ENCODE measurements at places on chromosomes 6 and 20.

GRCh38 chr6:37517411-37517812, 17.7 kb upstream of the CCDC167 start:
- peak; percentile 99 for DNase-seq

DNA sequence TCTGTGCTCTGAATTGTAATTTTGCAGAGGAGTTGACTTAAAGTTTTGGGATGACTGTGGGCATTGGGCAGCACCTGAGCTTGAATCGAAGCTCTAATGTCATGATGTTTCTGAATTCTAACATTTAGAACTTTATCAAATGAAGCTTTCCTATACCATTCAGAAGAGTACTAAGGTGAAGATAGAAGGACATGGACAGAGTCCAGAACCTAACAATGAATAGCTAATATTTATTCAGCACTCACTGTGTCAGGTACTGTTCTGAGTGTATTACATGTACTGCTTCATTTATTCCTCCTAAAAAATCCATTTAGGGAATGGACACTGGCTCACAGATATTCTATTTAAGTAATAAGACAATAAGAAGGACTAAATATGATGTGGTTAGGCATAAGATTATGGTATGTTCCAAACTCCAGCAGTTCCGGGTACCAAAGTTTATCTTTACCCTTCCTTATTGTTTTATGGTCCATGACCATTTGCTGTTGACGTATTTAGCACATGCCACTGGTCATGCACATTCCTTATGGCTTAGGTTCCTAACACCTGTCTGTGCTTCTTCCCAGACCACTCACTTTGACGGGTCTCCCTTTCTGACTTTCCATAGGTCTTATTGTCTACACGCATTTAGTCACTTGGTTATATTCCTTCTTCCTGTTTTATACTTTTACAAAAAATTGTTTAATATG, 20.3 kb downstream of the BCKDHB start:
- DNase-seq = no peak

DNA sequence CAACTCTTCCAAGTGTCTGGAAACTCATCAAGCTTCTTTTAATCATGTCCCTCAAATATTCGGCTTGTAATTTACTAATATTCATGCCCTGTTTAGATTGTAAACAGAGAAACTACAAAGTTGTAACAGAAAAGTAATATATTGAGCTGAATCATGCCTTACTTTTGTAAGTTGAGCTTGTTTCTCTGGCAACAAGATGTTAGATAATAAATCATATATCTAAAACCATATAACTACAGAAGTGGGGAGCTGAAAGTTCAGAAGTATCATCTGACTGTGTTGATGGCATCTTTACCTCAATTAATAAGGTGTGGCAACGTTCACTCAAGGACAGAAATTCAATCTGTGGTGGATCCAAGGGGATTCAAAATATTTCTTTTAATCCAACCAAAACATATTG, 263.9 kb downstream of the PLCB1 start:
- DNase-seq = no peak

- DNase-seq = peak; percentile 28
Measured at GRCh38 chr6:4210629-4211419, 75.4 kb upstream of the ECI2 start.

DNA sequence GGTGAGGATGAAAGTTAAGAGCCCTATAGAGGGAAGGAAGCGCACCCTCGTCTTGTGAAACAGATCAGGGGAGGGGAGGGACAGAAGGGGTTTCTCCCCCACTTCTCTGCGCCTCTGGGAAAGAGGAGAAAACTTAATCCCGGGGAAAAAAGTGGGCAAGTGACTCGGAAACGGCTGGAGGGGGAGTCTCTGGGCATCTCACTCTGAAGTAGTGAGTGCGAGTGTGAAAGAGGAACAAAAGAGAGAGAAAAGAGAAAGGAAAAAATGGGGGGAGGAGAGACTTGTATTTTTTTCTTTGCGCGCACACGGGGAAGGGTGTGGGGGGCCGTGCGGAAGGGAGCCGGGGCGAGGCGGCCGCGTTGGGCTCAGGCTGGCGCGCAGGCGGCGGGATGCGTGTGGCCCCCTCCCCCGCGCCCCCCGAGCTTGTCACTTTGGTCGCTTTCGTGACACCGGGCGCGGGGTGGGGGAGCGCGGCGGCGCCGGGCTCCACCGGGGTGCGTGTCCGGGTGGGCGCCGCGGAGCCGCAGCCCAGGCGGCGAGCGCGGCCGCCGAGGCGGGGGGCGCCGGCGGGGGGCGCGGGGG, 454 bp downstream of the L3MBTL3 start:
- peak; percentile 37 for DNase-seq

DNA sequence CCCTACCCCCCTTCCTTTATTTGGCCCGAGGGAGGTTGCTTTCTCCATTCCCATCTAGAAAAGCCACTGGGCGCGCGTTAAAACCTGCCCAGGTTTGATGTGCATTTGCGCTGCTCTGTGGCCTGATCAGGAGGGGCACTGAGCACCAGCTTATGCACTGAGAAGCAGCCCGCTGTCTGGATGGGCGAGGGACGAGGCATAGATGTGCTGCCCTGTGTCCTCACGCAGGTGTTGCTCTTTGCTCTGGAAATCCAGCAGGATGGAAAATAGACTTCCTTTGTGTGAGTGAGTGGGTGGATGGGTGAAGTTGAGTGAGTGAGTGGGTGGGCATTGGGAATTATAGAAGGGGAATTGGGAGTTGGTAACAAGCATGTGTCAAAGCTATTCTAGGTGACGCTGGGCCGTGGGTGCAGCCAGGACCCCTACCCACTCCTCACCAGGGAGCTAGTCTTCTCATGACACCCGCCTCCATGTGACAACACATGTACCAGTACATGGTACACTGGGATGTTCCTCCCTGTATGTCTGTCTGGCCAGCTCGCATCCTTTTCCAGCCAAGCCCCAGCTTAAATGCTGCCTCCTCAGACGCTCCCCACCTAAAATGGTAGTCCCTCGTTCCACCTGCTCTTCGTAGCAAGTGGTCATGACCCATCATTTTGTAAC, 162.6 kb downstream of the DTNBP1 start:
- no peak for DNase-seq

DNA sequence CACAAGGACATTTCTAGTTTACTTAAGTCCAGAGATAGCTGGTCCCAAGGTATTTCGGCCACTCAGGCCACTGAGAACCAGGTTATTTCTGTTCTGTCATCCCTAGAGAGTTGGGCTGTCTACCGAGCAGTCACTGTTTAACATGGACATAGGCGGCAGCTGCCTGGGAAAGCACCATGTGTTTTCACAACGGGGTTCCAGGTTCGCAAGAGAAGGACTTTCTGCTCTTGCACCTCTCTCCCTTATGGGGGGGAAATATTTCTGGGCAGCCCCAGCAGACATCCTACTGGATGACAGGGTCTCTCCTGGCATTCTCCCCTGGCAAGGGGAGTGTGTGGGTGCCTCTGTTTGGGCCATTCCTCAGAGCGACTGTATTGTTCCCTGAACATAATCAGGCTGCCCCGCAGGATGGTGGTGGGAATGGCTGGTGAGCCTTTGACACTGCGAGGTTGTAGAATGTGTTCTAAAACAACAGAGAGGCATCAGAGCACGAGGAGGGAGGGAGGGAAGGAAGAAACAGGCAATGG, 64.4 kb upstream of the DUSP22 start:
- no peak for DNase-seq

DNA sequence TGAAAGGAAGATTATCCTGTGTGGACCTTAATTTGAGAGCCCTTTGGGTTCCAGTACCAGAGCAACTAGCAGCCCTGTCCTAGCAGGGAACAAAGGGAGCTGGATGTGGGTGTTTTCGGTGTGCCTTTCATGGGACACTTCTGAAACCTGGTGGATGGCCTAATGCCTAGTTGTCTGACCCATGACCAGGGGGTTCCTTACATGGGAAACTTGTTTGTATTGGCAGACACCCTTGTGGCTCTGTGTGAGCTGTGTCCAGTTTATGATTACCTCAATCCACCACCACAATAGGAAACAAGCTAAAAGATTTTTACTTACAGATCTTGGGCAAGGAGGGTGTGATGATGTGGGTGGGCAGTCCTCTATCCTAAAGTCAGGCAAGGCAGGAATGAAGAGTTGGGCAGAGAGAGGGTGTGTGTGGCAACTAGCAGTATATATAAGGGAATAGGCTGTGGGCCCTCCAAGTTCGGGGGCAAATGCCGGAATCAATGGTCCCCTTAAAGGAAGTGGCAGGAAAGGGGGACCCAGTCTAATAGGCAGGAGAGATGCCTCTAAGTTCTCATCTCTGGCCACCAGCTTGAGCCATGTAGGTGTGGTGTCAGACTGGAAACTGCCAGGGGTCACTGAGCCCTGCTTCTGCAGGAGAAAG, 264.6 kb downstream of the QKI start:
- no peak for DNase-seq

All from AML-193 (cell line).